HFF-Myc (cell line): ENCODE measurements at places on chromosomes 5 and 9.

- DNase-seq = no peak
Measured at GRCh38 chr9:89328064-89328463, 9.8 kb downstream of the SECISBP2 start.

DNA sequence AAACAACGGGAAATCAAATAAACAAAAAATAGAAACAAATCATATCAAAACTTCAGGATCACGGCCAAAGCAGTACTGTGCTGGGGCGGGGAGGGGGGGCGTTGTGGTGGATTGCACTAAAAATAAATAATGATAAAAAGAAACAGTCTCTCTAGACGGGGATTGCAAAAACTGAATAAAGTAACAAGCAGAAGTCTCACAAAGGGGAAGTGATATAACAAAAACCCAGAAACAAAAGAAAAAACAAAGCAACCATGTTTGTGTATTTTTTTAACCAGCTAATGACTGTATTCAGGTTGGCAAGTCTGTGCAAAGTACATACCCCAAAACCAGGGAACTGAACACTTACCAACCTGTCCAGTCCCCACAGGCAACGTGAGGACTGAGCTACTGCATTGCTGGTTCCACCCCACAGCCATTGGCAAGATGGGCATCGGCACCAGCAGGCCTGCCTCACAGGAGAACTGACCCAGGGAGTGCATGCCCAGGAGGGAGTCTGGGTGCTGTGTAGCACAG lies 24.1 kb downstream of the BICD2 start:
- no peak for DNase-seq

DNA sequence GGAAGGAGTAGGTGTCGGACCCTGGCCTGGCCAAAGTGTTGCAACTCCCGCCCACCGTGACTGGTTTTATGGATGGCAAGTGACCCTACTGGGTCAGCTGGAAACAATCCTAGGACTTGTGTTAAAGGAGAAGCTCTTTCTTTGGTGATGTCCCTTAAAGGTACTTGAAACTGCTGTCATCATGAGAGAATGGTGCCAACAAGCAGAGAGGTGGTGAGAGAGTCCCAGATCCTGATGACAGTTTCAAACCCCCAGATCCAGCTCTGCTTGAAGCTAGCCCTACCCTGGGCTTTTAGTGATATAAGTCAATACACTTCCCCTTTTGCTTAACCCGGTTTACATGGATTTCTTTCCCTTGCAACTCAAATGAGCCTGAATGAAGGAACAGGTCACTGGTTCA lies 72.5 kb upstream of the UBTD2 start:
- no peak for DNase-seq

DNA sequence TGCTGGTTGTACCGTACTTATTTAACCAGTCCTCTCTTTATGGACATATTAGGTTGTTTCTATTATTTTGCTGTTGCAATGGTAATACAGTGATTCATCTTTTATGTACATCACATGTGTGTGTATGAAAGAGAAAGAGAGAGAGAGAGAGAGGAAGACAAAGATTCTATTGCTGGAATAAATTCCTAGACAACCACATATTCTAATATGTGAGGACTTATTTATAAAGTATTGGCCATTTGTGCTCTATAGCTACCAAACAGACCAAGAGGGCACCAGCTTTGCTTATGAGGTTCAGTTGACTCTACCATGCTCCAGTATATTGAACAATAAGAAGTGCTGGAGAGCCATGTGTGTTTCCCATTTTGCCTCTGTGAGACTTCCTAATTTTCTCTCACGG lies 513.5 kb downstream of the DMAC1 start:
- no peak for DNase-seq

DNA sequence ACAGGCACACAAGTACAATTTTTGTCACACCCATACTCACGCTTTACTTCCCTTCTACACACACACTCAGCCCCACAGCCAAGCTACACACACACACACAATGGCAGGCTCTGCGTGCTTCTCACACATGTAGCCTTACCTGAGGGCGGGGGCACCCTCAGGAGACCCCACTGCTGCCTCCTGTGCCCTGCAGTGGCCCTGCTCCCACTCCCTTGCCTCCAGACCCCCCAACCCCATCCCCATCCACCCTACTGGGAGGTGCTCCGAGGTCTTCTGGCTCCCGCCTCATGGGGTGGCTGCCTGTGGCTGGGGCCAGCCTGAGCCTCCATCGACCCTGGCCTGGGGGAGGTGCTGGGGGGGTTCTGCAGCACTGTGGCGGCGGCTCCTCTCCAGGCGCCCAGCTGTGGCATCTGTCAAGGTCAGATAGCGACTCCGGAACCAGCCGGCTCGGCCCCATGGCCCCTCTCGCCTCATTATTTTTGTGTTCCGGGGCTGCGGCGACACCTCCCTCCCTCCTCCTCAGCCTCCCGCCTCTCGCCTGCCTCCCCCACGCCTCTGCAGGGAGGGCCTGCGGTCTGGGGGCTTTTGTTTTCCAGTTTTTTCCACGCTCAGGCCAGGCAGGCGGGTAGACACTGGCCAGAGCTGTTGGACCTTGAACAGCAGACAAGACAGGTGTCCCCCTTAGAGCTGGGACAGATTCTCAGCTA lies 21.7 kb downstream of the CXXC5 start:
- no peak for DNase-seq

GRCh38 chr5:19208397-19208796 lies 779.6 kb downstream of the CDH18 start:
- DNase-seq = no peak

GRCh38 chr9:2284770-2285169 lies 269.6 kb downstream of the SMARCA2 start:
- DNase-seq = no peak

GRCh38 chr5:173581408-173582215 lies 34.8 kb downstream of the BOD1 start:
- DNase-seq = no peak

- DNase-seq = no peak
Measured at GRCh38 chr5:125317536-125317995, 571.1 kb upstream of the ZNF608 start.

GRCh38 chr5:20157089-20157488 lies 169.1 kb upstream of the CDH18 start:
- no peak for DNase-seq

DNA sequence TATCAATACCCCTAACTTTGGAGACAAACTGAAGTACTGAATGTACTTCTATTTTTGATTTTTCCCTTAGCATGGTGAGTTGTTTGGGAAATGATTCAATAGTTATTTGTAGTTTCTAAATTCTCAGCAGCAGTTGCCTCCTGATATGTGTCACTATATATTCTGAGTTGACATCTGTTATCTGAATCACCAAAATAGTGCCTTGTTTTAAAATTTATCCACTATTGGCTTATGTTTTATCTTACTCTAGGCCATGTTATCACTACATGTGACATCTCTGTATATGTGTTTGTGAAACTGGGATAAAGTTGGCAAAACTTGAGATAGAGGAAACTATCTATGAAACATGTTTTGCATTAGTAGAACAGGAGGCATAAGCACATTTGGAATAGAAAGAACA lies 317.6 kb downstream of the TLE4 start:
- no peak for DNase-seq

DNA sequence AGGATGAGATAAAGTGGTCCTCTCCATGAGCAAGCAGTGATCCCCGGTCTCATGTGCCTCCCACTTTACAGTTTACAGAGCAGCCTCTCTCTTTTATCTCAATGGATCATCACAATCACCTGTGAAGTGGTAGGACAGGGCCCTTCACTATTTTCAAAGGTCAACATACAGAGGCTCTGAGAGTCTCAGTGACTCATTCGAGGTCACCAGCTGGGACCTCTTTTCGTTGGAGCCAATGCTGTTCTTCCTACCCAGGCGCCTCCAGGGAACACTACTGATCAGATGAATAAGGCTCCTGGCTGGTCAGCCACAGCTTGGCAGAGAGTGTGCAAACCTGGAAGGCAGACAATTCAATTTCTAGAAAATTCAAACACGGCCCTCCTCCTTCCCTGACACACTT lies 16.6 kb downstream of the GGTA1 start:
- no peak for DNase-seq

DNA sequence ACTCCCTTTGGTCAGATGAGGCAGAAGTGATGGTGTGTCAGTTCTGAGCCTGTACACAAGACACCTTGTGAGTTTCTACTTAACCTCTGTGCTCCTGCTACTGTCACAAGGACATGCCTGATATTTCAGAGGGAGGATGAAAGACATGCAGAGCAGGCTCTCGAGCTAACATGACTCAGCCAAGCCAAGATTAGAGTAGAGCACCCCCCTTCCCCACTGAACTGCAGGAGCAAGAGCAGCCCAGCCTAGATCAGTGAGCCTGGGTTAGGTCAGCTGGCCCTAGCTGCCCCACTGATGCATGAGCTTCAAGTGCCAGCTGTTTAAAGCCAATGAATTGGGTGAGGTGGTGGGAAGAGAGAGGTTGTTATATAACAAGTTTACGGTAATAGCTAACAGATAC lies 36.7 kb downstream of the BRINP1 start:
- no peak for DNase-seq

- DNase-seq = no peak
Measured at GRCh38 chr5:66744040-66744439, 147.8 kb downstream of the MAST4 start.

GRCh38 chr5:149039506-149039905 lies 23.4 kb downstream of the SH3TC2 start:
- no peak for DNase-seq

GRCh38 chr5:74192606-74193299 lies 447.8 kb downstream of the ENC1 start:
- DNase-seq = no peak

DNA sequence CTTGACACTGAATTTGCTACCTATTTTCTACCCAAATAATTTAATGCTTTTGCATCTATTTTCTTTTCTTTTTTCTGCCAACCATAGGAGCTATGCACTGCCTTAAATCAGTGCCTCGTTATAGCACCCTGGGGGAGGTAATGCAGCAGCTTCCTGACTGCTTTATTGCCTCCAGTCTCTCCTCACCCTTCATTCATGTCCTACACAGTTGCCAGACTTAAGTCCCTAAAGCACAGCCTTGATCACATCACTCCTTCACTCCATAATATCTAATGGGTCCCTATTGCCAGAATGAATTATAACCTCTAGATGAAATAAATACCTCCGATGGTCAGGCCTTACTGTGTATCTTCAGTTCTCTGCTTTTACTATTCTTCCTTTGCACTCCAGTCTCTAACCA lies 211.2 kb upstream of the GLRA1 start:
- no peak for DNase-seq

DNA sequence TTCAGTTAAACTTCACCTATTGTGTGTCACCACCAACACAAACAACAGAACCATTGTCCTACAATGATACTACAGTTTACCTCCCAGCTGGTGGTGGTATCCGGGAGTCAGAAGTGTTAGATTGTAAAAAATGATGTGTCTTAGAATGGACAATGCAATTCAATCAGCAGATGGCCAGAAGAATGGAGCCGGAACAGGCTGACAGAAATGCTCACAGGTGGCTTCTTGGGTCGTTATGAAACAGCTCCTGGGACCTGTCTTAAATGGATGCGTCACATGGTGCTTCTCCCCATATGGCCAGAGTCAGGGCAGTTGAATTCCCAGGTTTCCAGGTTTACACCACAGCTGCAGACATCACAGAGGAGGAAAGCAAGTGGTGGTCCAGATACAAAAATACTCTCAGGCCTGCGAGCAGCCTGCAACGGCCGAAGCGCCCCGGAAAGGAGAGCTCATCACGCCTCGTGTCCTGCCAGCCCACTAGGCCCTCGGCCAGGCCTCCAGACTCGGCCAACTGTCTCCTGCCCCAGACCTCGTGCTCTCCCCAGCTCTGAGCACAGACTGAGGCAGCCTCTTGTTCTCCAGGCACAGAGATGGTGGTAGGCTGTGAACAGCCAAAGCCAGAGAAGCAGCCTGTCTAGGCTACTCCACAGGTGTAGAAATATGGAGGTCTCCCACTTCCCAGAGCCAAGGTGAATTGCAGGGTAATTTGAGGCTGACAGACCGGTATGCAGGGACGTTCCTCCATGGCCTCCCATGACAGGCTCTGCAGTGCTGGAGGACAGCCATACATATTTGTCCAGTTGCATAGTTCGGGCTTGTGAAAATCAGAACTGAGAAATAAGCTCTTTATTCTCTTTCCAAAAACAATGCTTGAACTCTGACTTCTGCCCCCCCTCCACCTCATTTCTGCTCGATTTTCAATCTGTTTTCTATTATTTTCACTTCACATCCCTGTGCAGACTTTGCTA lies 98.5 kb upstream of the SPATA31C2 start:
- no peak for DNase-seq

DNA sequence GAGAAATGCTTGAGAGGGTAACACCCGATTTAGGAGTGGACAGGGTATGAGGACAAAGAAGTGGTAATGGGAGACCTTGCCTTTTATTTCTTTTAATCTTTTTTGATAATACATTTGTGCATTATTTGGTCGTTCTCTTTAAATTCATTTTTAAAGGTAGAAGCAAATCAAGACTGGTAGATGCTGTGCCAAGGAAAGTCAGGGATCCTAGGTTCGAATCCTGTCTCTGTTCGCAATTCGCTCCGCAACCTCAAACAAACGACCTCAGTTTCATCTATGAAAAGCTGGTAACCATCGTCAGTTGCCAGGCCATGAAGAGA lies 353 bp upstream of the TMED9 start:
- no peak for DNase-seq

- peak; percentile 89 for DNase-seq
Measured at GRCh38 chr9:112050544-112051475, 124.3 kb downstream of the SUSD1 start.

GRCh38 chr5:62421414-62421813 lies 8.9 kb downstream of the IPO11 start:
- DNase-seq = no peak

- no peak for DNase-seq
Measured at GRCh38 chr9:116491219-116491618, 195.9 kb upstream of the TRIM32 start.

DNA sequence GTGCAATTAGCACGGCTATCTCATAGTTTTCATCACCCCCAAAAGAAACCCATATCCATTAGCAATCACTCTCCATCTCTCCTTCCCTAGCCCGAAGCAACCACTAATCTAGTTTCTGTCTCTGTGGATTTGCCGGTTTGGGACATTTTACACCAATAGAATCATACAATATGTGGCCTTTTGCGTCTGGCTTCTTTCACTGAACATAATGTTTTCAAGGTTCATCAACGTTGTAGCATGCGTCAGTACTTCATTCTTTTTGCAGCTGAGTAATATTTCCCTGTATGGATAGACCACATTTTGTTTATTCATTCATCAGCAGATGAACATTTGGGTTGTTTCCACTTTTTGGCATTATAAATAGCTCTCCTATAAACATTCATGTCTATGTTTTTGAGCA lies 75.4 kb upstream of the TBC1D2 start:
- DNase-seq = no peak

DNA sequence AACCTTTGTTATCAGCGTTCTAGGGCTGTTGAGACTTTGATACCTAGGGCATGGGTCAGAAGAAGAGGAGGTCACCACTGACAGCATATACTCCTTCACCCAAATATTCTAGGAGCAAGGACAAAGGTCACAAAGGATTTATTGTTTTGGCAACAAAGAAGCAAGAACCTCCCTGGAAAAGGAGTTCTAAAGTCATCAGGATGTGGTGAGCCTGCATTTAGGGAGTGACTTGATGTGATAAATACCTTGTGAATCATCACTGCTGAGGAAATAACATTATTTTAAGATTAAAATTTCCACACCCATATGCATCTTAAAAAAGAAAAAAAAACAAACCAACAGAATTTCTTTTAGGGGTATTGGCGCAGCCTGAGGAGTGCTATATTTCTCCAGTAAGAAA lies 13.9 kb downstream of the IFNA1 start:
- DNase-seq = no peak

- no peak for DNase-seq
Measured at GRCh38 chr9:26565118-26565517, 327.5 kb downstream of the CAAP1 start.
